ENCODE measurements at places on chromosomes 1 and 21.

DNA sequence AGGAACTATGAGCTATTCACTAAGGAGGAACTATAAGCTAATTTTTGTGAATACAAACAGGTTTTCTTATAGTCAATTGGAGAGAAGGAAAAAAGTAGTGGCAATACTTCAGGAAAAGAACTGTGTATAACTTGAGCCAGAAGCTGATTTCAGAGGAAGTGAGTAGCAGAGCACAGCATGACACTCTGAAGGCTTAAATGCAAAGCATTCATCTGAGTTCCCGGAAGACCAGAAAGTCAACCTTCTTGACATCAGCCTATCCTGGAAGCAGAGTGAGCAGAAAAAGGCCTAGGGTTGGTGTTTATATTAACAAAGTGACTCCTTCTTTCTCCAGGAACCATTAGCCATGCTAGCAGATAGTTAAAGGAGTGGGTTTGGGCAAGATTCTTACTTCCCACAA, 545.2 kb downstream of the MRPL39 start:
- no peak for DNase-seq

- DNase-seq: no peak
These were observed 41.8 kb upstream of the ATF3 start for GRCh38 chr1:212566522-212567479.

DNA sequence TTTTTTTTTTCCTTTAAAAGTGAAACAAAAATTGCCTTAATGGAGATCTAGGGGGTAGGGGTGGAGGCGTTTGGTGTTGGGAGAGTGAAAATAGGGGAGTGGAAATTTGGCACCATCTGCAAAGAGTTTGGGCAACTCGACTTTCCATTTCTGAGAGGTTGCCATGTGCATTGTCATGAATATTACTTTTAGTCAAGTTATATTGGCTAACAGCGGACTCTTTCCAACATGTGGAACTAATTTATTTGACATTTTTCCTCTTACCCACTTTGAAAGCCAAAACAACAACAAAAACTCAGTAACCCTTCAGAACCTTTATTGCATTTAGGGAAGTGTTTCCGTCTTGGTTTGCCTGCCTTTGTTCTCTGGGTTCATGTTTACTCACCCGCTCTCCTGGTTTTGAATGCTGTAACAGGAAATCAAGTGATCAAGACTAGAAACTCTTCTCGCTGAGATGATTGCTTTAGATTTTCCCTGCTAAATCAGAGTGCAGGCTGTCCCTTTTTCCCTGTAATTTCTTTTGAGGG, 70.4 kb downstream of the CACHD1 start:
- no peak for DNase-seq

- no peak for DNase-seq
These were observed 735 bp upstream of the STX12 start for GRCh38 chr1:27772036-27772931.

DNA sequence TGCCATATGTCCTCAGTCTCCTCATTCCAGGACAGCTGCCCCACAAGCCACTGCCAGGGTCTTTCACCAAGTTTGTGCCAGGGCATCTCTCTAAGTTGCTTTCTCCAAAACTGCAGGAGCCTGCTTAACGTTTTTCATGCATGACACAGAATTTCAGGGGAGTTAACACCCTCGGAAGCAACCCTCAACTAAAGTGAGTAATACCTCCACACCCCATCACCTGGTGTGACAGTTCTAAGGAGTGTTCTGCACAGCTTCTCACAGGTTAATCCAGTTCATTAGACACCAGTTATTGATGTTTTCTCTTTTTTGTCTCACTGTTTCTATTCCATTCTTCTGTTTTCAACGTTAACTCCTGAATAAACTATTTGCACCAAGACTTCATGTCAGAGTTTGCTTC, 115.0 kb downstream of the BACH1 start:
- no peak for DNase-seq

- DNase-seq: no peak
These were observed 129.1 kb upstream of the RAB4A start for GRCh38 chr1:229141689-229142377.

DNA sequence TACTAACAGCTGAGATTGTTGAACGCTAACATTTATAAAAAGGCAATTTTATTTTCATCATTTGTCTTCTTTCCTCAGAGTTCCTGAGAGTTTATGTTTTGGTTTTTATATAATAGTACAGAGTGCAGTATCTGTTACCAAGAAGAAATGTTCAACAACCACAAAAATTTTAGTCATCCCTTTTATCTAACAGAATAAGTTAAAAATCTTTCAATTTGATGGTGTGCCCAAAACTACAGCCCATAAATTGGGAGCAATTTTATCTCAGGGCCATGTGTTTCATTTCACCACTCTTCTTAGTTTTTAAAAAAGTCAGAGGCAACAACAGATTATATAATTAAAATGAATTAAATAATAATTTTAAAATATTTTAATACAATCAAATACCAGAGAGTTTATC, 37.1 kb downstream of the NEXN start:
- DNase-seq: no peak

DNA sequence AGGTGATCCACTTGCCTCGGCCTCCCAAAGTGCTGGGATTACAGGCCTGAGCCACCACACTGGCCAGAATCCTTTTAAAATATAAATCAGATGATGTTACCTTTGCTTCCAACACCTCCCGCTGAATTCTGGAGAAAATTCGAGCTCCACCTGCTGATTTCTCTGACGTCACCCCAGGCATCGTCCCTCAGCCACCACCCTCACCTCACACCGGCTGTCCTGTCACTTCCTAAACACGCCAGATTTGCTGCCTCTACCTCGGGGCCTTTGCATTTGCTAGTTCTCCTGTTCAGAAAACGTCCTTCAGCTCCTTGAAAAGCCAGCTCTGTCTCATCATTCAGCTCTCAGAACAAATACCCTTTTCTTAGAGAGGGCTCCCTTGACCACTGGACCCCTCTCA, 57.9 kb downstream of the FBXO2 start:
- no peak for DNase-seq

DNA sequence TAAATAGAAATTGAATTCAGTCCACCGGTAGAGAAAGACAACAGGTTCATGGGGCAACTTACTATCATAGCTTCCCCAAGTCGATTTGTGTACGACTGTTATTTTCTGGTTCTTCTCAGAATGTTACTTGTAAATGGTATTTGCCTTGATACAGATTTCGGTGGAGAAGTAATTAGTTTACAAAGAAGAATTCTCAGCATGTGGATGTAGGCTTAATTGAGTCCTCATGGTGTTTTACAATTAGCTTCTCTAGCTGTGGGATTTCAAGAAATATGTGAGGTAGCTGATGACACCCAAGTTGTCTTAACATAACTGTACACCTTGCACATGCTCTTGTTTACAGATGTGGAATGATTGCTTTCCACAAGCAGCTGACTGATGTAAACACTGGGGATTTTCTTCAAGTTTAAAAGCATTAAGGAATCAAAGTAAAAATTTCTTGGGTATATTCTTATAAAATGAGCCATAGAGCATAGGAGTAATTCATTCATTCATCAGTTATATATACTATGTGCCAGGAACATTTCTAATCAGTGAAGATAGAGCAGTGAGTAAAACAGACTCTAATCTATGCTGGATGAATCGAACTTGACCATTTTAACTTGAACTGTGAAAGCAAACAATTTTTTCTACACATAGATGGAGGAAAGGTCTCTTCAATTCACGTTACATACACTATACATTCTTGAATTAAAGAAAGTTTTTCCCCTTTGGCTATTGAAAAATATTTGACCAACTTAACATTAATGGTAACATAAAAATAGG, 1.4 kb downstream of the MACO1 start:
- DNase-seq: no peak

DNA sequence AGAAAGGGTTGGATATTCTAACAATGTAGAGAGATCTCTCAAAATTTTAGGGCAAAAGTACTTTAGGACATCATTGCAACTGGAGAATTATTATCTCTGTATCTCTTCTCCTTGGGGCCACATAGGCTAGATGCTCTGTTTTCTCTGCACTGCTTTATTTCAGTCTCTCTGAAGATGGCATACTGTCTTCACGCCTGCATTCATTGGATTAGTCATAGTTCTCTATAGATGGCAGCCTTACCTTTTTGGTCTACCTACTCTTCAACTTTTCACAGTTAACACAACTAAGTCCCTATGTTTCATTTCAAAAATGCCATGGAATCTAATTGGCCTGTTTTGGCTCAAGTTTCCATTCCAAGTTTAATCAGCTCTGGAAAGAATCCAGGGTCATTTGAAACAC, 1623.3 kb upstream of the B3GALT2 start:
- DNase-seq: no peak

- DNase-seq: no peak
These were observed at the start of gene SLAMF1 for GRCh38 chr1:160646711-160647328. Gene SLAMF1, minus strand, starts transcription at chr1:160647044. Its CDS starts 99 bp downstream, at chr1:160646945.

DNA sequence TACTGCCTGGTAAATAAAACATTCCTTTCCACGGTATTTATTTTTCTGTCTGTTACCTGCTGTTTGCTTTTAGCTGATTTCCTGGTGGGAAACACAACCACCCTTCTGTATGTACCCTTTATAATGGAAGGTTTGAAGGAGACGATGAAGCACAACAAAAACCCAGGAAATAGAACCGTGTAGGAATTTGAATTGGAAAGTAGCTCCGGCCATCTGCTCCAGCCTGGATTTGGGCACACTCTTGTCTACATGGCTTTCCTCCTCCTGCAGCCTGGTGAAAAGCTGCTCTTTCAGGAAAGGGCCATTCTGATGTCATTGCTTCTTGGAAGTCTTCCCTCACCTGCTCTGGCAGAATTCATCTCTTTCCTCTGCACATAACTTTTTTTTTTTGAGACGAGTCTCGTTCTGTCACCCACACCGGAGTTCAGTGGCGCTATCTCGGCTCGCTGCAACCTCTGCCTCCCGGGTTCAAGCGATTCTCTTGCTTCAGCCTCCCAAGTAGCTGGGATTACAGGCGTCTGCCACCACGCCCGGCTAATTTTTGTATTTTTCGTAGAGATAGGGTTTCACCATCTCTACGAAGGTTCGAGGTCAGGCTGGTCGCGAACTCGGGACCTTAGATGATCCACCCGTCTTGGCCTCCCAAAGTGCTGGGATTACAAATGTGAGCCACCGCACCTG, 2.7 kb downstream of the AK4 start:
- DNase-seq: no peak

DNA sequence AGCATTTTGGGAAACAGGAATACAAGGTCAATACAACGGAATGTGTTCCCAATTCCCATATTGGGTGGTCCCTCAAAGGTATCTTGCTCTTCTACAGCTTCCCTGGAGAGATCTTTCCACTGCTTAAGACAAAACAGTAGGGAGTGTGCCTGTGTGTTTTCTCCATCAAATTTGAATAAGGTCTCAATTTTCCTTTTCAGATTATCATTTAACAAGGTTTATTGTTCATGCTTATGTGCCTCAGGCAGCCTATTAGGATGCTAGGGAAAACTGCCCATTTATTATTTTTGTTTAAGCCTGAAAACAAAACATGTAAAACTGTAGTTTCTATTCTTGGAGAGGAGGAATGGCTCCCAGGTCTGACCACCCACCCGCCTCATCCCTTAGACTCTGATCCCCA, 622.7 kb downstream of the LMO4 start:
- no peak for DNase-seq

- no peak for DNase-seq
These were observed 100.7 kb downstream of the KCTD3 start for GRCh38 chr1:215667761-215668160.

DNA sequence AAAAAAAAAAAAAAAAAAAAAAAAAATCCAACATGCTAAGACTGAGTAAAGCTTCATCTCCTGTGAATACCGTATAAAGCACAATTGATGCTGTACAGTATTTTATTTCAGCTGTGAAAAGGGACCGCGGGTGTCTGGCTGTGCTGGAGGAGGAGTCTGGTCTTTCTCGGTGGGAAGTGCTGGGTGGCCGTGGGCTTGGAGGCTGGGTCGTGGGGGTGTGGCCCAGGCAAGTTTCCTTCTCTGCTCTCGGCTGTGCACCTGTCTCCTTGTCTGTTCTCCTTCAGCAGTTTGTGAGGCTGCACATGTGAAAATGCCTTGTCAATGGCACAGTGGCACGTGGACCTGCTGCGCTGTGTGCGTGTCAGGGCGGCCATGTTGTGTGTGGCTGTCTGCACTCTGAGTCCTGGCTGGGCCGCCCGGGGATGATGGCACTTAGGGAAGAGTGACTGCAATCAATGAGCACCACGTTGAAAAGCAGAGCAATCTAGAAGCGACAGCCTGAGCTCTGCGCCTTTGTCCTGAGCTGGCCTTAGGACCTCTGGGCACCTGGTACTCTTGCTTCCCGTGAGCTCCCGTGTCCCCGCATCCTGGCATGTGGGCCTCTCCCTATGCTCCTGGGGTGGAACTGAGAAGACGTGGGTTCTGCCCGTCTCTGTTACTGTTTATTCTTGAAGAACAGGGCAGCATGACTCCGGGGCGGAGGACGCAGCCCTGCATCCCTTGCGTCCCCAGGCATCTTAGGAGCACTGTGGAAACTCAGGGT, 14.5 kb downstream of the AGPAT3 start:
- peak; percentile 30 for DNase-seq

DNA sequence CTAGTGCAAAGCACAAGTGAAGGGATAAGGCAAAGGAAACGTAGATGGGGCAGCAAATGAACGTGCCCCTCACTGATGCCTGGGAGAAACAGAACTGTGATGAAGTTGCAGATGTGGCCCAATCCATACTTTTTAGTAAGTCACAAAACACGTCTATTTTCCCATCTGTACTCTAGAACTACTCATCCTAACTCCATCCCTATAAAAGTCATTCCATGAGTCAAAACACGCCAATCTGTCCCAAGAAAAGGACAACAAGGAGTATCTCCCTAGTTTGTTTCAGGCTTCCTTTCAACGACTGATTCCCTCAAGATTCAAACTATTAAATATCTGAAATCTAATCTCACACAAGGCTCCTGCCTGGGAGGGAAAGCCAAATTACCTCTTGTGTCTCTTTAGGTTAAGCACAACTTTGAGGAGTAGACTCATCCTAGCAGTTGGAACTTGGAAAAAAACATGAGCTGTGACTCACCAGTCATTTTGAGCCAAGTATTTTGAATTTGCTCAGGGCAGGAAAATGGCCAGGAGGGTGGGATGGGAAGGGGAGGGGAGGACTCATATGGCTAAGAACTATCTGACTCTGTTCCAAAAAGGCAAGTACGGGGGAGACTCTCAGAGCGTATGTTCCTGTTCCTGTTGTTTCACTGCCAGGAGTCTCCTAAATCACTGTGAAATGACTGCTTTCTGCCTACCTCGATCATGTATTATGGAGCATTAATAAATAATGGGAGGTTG, 214.5 kb upstream of the CAMK1G start:
- DNase-seq: no peak

DNA sequence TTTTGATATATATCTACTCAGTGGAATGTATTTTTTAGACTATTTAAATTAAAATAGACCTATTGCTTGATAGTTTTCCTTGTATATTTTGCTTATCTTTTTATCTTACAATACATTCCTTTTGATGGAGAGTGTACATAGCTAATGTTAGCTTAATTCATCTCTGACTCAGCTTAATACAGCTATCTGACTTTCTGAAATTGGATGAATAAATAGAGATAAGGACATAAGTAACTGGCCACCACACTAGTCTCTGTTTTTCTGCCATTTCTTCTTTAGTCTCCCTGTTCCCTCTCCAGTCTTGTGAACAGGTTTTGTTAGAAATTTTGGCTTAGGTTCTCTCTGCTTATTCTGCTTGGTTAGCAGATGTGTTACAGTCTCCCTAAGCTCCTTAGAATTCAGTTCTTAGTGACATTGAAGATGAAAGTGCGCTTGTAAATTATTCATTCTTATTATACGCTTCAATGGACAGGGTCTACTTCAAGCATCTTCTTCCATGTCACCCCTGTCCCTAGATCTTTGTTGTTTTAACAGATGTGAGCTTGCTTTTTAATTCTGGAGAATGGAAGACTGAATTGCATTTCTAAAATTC, 59.6 kb downstream of the XPR1 start:
- DNase-seq: no peak

GRCh38 chr1:158035976-158036583, 42.6 kb downstream of the KIRREL1 start:
- DNase-seq: peak; percentile 51

Measured in H7 (cell line).